ENCODE measurements at places on chromosomes 1 and 21.
A peak's percentile ranks its signal among the peaks of the same experiment; 100 is the strongest.

GRCh38 chr1:221778535-221779142 lies 36.8 kb upstream of the DUSP10 start:
- DNase-seq, result no peak

- no peak for DNase-seq
Measured at GRCh38 chr1:67659229-67659628, 25.8 kb upstream of the GADD45A start.

DNA sequence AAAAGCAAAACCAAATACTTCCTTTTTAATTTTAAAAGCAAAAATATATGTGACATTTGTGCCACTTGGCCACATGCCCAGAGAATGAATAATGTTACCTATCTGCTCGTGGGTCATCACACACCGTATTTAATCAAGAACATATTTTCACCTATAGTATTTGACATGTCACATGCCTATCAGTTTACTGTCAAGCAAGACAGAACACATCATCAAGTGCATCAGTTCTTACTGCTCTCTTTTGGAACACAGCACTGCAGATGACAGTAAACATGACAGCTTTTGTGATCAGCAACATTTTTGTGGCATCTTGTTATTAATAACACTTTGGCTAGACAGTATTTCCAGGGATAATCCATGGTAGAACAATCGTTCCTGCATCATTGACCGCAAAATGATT lies 134.4 kb downstream of the LRRC7 start:
- no peak for DNase-seq

GRCh38 chr1:195960580-195960979 lies 647.7 kb downstream of the KCNT2 start:
- DNase-seq, result no peak

DNA sequence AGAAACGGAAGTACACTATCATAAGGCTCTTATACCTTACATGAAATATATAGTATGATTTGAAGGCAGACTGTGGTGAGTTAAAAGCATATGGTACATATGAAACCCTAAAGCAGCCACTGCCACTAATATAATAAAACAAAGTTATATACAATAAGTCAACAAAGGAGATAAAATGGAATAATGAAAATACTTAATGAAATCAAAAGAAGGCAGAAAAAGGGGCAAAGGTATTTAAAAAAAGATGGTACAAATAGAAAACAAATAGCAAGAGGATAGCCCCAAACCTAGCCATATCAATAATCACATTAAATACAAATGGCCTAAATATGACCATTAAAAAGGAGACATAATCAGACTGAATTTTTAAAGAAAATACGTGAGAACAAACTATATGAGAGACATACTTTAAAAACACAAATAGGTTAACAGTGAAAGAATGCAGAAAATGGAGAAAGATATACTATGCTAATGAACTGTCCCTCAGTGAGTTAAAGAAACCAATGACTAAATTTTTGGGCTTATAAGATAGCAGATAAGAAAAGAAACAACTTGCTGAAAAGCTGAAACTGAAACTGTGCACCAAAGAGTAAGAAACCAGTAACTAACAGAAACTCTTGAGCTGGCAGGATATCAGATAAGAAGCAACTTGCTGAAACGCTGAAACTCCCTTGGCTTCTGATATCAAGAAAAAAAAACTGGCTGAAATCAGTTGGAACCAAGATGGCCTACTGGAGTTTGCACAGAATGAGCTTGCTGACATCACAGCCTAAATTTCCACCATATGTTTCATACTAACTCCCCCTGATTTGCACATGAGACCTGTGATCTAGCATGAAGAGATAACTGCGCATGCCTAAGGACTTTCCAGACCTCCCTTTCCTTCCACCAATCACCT lies 44.3 kb upstream of the IL10 start:
- no peak for DNase-seq

- no peak for DNase-seq
Measured at GRCh38 chr21:30996728-30997127, 41.5 kb downstream of the KRTAP19-8 start.

DNA sequence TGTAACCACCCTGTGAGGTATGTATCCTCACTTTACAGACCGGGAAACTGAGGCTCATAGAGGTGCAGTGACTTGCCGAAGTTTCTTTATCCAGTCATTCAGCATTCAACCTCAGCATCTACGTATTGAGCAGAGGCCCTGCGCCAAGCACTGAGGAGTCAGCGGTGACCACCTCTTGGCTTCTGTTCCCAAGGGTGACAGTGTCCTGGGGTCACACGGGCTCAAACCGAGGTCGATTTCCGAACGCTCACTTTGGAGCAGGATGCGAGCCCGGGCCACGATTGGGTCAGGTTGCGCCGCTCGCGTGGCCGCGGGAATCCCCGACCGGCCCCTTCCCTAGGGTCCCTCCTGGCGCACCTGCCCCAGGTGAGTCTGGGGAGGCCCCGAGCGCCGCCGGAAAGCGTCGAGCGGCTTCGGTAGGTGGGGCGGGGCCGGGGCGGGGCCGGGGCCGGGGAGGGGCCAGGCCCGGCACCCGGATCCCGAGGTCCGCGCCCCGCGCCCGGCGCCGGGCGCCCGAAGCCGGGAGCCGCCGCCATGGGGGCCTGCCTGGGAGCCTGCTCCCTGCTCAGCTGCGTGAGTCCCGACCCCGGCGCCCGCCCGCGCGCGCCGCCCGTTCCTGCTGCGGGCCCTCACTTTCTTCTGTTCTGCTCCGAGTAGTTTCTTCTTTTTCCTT lies at the start of gene SERINC2:
SERINC2 (plus strand) TSS at position 482 of the 673 bp plus-strand sequence; CDS start at position 535, 53 bp downstream.
- peak; percentile 73 for DNase-seq

DNA sequence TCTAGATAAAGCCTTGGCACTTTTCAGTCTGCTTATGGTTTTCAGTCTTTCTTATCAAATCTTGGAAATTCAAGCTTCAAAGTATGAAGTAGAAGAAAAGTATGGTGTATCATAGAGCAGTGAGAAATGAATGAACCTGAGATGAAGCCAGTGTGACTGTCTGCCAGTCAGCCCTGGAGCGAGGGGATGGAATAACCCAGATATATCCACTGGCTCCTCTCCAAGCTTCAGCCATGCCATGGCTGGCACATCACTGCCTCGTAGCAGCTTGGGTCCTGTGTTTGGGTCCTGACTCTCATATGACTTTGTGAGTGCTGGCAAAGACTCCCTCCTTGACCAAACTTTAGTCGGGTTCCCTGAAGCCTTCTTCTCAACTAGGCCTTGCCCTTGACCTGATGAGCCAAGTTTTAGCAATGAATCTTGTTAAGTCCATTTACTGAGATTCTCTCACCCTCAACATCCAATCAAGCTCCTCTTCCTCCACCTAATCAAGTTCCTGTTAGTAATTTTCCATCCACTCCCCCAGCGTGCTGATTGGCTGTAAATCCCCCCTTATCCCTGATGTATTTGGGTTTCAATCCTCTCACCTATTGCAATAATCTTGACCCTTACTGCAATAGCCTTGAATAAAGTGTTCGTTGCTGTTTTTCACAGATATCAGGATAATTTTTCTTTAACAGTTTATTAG lies 62.5 kb upstream of the PRDX6 start:
- DNase-seq, result no peak

DNA sequence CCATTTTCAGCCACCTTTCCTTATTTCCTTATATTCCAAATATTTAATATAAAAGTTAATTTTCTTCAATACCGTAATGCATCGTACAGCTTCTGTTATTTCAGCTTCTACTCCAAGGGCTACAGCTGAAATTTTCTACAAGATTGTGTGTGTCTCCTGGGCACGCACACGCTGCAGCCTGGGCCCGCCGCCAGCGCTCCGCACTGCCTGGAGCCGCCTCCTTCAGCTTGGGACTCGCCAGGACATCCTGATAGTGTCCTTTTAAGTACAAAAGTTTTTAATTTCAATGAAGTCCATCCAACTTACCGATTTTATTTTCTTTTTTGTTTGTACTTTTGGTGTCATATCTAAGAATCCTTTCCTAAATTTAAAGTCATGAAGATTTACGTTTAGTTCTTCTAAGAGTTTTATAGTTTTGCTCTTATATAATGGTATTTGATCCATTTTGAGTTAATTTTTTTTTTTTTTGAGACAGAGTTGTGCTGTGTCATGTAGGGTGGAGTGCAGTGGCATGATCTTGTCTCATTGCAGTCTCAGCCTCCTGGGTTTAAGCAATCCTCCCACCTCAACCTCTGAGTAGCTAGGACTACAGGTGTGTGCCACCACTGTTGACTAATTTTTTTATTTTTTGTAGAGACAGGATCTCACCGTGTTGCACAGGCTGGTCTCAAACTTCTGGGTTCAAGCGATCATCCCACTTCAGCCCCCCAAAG lies 82.8 kb downstream of the AXDND1 start:
- DNase-seq, result no peak

- DNase-seq, result no peak
Measured at GRCh38 chr1:153444078-153444477, 16.4 kb downstream of the S100A7 start.

- no peak for DNase-seq
Measured at GRCh38 chr1:54249819-54250435, 50.0 kb downstream of the MRPL37 start.

GRCh38 chr1:187566354-187566753 lies 737.6 kb downstream of the PLA2G4A start:
- DNase-seq, result no peak

DNA sequence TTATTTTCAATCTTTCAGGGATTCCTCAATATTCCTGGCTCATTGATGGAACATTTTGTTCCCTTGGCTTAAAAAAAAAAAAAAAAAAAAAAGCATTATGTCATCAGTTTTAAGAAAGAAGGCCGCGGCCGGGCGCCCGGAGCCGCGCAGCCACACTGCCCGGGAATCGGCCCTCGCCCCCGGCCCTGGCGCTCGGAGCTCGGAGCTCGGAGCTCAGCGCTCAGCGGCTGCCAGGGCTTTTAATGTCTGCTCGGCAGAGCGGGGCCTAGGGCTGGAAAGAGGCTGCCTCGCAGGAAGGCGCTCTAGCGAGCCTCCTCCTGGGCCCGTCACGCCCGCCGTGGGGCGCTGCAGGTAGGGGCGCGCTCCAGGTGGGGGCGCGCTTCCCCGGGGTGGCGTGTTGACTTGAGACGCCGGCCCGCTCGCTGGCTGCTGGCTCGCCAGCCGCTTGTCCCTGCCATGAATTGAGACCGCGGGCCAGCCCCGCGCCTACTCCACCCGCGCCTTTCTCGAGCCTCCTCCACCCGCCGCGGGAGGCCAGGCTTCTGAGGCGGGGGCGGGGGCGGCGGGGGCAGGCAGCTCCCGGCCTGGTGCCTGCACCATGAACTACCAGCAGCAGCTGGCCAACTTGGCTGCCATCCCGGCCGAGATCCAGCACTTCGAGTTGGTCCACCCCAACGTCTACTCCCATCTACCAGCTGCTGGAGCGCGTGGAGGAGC lies 5.4 kb upstream of the TDRD5 start:
- peak; percentile 56 for DNase-seq

DNA sequence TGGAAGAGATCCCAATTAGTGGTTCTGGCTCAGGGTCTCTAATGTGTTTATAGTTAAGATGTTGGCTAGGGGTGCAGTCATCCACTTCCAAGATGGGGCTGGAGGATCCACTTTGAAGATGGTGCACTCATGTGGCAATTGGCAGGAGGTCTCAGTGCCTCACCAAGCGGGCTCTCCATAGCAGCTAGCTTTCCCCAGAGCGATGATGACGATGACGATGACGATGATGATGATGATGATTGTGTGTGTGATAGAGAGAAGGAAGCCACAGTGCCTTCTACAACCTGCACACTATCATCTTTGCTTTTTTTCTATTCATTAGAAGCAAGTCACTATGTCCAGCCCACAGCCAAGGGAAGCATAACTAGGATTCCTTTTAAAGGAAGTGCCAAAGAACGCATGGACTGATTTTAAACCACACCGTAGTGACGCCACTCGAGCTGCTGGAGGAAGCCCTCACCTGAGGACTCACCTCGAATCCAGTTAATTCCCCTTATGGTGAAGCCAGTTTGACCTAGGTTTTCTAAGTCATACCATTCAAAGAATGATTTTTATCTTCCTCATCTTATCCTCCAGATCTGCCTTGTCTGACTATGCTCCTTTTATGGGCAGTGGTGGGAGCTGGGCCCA lies 49.4 kb downstream of the SRRM1 start:
- no peak for DNase-seq

GRCh38 chr1:203442821-203443220 lies 32.8 kb upstream of the PRELP start:
- DNase-seq, result no peak

DNA sequence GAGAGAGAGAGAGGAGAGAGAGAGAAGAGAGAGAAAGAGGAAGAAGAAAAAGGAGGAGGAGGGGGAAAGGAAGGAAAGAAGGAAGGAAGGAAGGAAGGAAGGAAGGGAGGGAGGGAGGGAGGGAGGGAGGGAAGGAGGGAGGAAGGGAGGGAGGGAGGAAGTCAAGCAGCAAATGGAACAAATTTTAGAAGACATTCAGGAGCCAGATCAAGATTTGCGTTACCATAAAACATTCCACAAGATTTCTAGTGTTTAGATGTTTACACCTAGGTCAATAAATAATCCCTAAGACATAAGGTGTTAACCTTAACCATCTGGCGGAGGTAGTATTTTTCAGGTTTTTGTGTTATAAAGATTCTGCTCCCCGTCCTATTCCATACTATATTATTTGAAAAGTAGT lies 1320.1 kb upstream of the PRMT6 start:
- no peak for DNase-seq

GRCh38 chr1:228139931-228140723 lies at the start of gene GUK1:
GUK1 (plus strand) TSS chr1:228140279; CDS start chr1:228140303, 24 bp downstream.
- peak; percentile 100 for DNase-seq

DNA sequence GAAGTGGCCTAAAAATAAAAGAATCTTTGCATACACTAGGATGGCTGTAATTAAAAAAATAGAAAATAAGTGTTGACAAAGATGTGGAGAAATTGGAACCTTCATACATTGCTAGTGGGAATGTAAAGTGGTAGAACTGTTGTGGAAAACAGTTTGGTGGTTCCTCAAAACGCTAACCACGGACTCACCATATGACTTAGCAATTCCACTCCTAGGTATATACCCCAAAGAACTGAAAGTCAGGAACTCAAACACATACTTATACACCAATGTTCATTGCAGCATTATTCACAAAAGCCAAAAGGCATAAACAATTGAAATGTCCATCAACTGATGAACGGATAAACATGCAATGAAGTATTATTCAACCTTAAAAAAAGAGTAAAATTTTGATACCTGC lies 10.8 kb upstream of the HMGCL start:
- DNase-seq, result no peak

DNA sequence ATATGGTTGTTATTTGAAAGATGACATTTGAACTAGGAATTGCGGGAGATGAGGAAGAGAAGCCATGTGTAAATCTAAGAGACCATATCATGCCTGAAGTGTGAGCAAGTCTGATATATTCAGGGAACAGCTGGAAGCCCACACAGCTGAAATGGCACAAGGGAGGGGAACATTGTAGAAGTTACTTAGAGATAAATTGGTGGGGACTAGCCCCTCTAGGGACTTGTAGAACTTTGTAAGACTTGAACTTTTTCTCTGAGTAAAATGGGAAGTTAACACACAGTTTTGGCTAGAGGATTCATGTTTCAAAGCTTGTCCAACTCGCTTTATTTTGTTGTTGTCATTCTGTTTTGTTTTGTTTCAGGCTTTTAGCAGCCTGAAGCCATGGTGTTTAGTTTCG lies 216.4 kb downstream of the FMN2 start:
- no peak for DNase-seq

GRCh38 chr1:58431901-58432620 lies 114.5 kb downstream of the OMA1 start:
- DNase-seq, result no peak
